ENCODE measurements at places on chromosomes 2 and 18.

- no peak for ATAC-seq
Measured at GRCh38 chr2:75065402-75066008, 107.1 kb downstream of the POLE4 start.

GRCh38 chr2:54903736-54904554 lies 146.3 kb downstream of the RTN4 start:
- peak; percentile 100 for ATAC-seq

DNA sequence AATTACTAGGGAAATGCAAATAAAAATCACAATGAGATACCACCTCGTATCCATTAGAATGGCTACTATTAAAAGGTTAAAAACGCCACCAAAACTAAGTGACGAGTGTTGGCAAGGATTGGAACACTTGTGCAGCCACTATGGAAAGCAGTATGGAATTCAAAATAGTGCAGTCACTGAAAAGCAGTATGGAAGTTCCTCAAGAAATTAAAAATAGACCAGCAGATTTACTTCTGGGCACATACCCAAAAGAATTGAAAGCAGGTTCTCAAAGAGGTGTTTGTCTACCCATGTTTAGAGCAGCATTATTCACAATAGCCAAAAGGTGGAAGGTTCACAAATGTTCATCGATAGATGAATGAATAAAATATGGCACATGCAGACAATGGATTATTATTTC lies 149.7 kb upstream of the STON1 start:
- no peak for ATAC-seq

DNA sequence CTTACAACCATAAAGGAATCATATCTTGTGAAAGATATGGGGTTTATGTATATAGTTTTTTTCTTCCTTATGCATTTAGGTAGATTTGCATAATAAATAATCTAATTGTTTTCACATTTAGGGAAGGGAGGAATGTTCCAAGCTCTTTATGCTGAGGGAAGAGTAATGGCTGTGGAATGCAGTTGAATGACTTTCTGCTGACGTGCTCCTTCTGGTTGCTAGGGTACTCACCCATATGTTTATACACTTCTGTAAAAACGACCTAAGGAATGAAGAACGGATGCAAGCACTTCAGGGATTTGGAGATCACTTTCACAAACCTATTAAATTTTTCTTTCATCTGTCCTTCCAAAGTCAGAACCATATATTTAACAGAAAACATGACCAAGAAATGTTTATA lies 29.2 kb upstream of the PPP4R1 start:
- ATAC-seq: no peak

DNA sequence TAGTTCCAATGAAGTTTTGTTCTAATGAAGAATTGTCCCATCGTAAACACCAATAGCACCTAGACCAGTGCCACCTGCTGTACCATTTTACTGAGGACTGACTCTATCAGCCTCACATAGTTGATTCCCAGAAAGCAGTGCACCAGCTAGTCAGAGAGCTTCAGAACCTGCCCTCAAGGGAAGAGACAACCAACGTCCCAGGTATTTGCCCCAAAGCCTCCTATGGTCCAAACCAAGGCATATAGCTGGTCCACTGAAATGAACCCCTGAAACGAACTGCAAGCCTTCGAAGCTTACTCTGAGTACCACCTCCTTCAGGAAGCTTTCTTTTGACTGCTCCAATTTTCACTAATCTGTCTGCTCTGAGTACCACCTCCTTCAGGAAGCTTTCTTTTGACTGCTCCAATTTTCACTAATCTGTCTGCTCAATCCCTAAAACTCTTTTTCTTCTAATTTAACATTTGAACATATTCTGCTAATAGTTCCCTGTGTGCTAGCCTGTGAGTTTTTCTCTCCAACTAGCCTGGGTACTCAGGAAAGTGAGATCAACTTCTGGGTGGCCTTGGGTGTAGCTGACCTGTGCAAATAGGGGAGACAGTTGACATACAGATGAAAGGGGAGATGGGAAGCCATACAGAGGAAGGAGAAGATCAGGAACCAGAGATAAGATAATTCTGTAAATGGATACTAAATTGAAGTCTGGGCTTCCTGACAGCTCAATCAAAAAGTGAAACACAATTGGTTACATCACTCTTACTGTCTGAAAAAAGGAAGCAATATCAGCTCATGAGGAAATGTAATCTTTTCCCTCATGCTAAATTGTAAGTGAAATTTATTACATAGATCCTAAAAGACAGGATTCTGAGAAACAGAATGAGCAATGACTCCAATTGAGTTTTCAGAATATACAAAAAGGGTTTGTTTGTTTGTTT lies 33.5 kb upstream of the EML4 start:
- ATAC-seq: no peak

DNA sequence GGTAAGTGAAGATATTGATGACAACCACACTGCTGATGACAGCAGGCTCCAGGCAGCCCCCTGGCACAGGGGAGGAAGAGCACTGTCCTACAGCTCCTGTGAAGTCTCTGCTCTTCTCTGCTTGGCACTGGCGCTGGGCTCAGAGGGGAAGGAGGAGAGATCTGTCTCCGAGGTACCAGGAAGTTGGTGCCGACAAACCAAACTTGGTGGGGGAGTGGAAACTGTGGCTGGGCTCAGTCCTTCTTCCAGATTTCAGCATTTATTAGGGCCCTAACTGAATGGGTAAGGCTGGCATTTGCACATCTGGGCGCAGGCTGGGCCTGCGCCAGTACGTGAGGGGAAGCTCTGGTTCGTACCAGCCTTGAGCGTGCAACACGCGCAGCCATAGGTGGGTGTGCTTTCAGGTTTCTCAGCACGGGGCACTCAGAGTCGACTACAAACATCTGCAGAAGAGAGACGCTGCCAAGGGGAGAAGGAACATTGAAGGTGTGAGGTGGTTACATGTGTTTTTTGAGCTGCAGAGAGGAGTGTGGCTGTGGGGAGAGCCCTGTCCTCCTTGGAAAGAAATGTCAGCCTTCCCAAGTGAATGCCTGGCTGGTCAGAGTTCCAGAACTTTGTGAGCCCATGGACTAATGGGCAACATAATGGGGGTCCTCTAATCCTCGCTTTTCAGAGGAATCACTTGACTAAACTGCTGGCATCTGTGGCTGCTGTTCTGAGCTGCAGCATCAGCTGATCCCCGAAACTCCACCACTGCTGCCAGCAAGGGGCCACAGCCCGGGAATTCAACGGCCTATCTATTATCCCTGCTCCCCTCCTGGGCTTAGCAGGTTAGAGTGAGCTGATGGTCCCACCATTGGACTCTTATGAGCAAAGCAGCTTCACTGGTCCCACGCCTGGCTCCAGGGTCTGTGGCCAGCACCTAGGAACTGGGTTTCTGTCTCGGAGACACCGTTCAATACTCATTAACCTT lies 55.2 kb upstream of the SEMA4C start:
- peak; percentile 59 for ATAC-seq

DNA sequence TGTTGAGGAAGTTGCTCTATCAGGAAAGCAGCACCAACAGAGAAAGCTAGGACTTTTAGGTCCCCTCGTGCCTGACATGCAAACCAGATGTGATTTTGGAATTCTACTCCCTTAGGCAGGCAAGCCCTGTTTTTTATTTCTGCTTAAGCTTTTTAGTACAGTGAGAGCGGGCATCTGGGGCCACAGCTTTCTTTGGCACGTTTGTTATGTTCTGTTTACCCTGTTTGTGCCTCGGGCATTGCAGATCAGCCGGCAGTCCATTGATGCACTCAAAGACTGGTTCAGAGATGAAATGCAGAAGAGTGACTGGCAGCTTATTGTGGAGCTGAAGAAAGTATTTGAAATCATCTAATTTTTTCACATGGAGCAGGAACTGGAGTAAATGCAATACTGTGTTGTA lies 61.9 kb downstream of the EIF5B start:
- ATAC-seq: no peak

GRCh38 chr18:4007846-4008245 lies 447.3 kb downstream of the DLGAP1 start:
- no peak for ATAC-seq

DNA sequence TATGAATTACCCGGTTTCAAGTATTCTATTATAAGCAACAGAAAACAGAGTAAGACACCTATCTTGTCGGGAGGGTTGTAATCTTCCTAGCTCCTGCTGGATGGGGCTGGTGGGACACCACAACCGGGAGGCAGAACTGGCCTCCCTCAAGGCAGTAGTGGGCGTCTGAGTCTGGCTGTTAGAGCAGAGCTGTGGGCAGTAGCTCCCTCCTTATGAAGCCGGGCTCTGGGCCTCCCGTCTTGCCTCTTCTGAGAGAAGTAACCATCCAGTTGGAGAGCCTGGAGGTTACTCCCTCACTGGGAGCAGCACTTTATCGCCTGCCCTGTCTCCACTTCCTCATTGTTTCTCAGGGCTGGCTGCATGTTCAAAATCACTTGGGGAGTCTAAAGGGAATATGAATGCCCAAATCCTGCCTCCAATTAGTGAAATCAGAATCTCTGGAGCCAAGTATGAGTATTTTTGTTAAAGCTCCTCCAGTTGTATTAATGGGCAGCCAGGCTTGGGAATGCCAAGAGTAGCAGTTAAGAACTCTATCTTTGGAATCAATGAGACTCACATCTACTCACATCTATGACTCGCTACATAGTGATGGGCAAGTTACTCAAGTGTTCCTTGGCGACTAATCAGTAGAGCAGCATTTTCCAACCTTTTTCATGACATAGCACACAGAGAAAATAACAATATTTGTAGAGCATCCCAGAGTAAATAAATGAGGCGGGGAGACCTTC lies 27.3 kb upstream of the NRP2 start:
- no peak for ATAC-seq

DNA sequence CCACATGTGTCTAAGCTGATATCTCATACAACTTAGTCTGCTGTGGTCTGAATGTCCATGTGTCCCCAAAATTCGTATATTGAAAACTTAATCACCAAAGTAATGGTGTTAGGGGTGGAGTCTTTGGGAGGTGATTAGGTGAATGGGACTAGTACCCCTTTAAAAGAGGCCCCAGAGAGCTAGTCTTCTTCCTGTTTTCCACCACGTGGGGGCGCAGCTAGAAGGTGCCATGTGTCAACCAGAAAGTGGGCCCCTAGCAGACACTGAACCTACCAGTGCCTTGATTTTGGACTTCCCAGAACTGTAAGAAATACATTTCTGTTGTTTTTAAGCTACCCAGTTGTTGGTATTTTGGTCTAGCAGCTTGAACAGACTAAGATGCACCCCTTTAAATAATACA lies 86.6 kb downstream of the ASB1 start:
- no peak for ATAC-seq

DNA sequence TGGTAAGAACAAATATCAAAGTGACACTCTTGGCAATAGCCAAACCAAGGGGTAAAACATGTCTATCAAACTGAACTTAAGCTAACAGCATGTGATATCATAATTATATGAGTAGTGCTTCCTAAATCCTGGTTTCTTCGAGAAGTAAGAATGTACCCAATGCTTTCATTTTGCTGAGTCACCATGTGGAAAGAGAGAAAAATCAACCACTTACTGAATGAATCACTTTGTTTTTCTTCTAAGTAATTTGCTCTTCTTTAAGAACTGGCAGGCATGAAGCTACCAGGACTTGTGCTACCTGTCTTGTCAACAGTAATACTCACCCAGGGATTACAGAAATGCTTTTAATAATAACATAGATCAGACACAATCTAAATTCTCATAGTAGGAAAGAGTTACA lies 19.0 kb upstream of the DUSP19 start:
- ATAC-seq: no peak

GRCh38 chr18:41965634-41966255 lies 10.7 kb downstream of the PIK3C3 start:
- ATAC-seq: no peak

DNA sequence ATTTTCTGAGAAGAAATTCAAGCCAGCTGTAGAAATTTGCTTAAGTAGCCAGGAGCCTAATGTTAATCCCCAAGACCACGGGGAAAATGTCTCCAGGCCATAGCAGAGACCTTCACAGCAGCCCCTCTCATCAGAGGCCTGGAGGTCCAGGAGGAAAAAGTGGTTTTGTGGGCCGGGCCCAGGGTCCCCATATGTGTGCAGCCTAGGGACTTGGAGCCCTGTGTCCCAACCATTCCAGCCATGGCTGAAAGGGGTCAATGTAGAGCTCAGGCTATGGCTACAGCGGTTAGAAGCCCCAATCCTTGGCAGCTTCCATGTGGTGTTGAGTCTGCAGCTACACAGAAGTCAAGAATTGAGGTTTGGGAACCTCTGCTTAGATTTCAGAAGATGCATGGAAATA lies 14.2 kb upstream of the TTC21B start:
- no peak for ATAC-seq

- ATAC-seq: no peak
Measured at GRCh38 chr2:96205888-96206287, 2.7 kb downstream of the STARD7 start.

DNA sequence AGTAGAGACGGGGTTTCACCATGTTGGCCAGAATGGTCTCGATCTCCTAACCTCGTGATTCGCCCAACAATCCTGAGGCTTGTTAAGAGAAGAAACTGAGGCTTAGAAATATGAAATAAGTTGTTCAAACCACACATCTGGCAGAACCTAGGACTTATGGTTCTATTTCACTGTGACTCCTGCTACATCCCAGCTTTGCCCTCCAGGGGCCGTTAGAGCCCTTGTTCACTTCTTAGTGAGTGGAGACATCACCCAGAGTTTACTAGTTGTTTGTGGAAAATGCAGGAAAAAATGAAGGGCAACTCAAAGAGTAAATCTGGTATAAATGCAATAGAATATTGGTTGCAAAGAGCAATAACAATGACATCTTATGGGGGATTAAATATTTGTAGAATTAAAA lies 43.9 kb downstream of the MARCHF4 start:
- no peak for ATAC-seq

DNA sequence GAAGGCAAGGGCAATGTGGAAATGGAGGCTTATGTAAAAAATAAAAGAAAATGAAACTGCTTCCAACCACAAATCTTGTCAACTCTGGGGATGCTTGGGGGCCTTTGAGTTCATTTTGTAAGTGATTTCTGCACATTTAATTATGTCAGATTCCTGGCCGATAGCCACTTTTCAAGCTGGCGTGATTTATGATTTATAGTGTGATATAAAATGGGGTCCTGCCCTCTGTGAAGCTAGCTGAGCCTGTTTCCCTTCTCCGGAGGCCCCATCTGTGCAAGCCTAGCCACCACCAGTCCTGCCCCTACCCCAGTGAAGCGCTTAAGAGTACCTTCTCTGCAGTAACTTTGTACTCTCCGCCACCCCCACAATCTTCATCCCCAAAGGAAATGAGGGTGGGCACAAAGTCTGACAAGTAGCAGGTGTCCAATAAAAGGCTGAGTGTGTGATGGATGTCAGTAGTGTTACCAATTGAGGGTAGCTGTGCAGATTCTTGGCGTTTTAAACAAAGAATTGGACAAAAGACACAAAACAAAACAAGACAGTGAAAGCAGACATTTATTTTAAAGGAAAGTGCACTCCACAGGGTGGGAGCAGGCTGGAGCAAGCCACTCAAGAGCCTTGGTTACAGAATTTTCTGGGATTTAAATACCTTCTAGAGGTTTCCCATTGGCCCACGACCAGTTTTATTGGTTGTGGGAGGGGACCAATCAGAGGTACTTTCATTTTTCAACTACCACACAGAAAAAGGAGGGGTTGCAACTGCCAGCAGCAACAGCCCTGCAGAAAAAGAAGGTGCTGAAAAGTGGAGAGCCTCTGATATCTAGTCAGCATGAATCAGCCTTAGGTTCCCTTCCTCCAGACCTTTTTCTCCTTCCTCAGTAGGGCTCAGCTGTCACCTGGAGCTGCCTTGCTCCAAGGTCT lies 39.0 kb upstream of the SIX3 start:
- no peak for ATAC-seq
